ENCODE measurements at places on chromosomes 12 and 14.

DNA sequence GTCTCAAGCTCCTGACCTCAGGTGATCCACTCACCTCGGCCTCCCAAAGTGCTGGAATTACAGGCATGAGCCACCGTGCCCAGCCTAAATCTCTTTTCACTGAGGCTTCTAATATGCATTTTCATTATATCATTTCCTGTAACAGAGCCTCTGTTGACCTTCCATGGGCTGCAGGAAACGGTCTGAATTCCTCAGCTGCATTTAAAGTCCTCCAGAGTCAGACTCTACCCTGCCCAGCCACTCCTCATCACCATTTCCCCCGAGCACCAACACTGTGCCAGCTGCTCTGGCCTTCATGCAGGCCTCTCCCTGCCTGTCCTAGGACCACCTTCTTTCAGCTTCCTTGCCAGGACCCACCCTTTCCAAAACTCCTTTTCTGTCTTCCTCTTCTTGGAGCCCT lies 9.8 kb upstream of the NFKBIA start:
- no peak for DNase-seq

- DNase-seq, result no peak
Measured at GRCh38 chr12:127998988-127999387, 268.0 kb upstream of the TMEM132C start.

DNA sequence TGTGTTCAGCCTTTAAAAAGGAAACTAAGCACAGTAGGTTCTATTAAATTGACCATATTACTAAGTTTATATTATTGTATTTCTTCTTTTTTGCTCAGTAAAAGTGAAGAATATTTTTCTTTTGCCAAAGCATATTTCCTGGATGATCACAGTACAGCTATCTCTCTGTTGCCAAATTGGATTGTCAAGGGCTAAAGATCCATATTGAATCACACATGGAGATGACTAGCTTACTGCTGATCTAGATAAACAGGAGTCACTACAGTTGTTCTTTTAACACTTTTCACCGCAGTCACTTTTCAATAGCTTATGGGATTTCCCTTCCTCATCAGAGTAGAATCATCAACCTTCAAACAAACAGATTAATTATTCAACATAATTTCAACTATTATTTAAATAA lies 78.6 kb downstream of the LRRC9 start:
- no peak for DNase-seq

- DNase-seq, result no peak
Measured at GRCh38 chr14:98926801-98927200, 345.2 kb downstream of the BCL11B start.

DNA sequence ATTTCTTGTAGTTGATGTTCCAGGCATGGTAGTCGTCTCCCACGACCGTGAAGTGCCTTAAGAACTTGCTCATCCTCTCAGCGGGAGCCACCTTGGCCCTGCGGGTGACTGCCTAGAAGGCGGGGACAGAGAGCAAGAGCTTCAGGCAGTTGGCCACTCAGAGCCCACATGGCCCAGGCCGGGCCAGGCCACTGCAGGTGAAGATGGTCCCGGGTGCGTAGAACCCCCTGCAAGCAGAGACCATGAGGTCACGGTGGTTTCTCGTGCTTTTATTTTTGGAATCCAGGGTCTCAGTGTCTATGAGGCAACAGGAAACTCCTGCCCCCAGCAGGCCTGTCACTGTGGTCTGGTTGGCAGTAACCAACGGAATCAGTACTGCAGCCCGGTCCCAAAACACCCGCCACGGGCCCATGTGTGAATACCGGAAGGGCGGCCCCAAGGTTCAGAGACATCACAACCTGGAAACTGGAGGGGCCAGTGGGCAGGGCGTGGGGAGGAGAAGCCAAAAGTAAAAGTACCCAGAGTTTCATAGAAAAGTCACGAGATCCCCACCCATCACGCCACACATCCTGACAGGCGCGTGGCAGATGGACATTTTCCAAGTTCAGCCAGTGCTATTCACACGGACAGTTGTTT lies 27.5 kb downstream of the HVCN1 start:
- peak; percentile 85 for DNase-seq

DNA sequence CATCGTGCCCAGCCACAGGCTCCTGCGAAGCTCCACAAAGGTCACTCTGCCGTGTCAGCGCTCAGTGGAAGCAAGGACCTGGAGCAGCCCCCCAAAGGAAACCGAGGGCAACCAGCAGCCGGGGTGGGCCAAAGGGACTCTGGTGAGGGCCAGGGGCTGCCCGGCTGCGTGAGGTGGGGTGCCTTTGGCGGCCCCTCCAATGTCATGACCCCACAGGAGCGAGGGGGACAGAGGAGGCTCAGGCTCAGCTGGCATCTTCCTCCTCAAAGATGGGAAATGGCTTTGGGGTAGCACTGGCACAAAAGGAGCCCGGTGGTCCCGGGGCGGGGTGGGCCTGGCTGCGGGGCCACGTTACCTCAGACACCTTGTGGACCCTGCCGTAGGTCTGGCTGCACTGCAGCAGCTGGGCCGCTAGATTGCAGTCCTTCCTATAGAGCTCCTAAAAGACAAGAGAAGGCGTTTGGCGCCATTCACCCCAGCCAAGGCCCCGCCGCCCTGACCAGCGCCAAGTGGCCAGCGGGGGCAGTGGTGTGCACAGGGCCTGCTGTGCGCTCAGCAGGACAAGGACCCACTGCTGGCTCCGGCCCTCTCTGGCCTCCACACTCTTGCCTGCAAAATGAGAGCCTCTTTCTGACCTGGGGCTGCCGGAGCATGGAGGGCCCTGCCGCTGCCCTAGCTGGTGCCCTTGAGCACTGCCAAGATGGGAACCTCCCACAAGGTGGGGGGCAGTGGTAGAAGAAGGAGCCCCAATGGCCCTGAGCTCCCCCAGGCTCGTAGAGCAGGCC lies 46.9 kb downstream of the BEGAIN start:
- no peak for DNase-seq

DNA sequence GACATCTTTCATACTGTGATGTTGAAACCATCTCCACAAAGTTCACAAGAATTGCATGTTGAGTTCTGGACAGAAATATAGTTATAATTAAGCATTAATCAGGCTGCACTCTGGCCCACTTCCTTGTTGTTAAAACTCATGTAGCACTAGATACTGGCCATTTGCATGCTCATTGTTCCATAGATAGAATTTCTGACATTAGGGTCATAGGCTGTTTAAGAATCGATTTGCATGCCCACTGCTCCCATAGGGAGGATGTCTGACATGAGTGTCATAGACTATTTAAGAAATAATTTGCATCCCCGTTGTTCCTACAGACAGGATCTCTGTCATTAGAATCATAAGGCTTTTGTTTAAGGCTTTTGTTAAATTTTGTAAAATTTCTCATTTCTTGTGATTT lies 50.2 kb downstream of the MYF5 start:
- DNase-seq, result no peak

DNA sequence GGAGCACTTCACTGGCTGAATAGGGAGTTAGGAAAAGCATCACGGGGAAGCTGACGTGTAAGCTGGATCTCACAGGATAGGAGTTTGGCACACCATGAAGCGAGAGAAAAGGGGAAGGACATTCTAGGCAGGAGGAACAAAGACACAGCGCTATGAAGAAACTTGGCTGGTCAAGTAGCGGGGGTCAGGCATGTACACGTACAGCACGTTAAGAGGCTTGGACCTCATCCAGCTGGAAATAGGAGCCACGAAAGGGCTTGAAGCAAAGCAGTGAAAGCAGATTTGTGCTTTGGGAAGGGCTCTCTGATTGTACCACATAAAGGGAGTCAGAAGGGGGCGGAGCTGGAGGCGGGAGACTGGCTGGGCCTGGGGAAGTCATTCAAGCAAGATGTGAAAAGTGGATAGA lies 19.6 kb upstream of the GALNT8 start:
- no peak for DNase-seq

DNA sequence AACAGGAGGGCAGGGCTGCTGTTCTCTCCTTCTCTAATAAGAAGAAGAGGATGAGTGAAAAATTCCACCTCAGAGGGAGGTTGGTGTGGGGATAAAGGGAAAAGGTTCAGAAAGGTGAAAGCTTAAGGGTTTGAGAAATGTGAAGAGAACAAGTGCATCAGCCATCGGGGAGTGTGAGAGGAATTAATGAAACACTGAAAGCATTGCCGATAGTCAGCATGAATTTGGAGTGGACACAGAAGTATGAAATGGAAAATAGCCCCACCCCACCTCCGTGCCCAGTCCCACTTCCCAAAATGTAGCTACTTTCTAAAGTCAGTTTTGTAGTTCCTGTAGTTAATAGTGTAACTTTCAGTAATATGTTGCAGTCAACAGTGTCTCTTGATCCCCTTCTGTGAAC lies 33.4 kb downstream of the DIP2B start:
- DNase-seq, result no peak

Measured in Kasumi-1 (cell line).